NCI-H2171 treated with DMSO at 0.1 percent for 48 hours (cell line): ENCODE measurements at places on chromosomes 5 and 9.

GRCh38 chr5:103938146-103938695, 375.6 kb upstream of the NUDT12 start:
- DNase-seq: no peak

DNA sequence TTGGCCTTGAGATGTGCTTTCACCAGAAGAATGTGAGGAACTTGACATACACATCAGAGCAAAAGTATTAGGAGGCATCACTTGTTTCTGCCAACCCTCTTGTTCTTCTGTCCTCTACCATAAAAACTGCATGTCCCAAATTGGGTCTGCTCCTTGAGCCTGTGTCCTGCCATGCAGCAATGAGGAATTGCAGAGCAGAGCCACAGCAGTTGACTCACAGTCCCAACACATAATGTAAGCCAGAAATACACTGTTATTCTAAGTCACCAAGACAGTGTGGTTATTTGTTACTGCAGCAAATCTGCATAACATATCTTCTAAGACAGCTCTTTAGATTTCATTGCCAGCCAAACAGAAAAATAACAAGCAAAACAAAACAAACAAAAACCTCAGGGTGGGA, 598.2 kb downstream of the PRELID2 start:
- no peak for DNase-seq

DNA sequence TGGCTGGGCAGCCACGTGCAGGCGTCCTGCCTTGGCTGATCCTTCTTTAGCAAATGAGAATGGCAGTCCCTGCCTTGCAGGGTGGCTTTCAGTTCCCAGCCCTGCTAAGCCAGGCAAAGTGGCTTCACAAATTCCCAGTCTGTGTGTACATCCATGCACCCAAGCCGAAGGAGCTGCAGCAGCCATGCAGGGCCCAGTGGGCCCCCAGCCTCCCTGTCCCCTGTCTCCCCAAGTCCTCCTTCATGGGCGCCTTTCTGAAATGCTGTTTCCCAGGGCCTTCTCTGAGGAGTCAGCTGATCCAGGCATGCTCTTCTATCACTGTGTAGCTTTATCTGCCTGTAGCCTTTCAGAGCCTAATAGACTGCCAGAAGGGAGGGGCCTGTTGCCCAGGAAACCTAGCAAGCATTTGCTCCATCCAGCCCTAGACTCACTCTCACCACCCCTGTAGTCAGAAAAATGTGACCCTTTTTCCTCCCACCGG, 47.4 kb upstream of the SHC3 start:
- no peak for DNase-seq

DNA sequence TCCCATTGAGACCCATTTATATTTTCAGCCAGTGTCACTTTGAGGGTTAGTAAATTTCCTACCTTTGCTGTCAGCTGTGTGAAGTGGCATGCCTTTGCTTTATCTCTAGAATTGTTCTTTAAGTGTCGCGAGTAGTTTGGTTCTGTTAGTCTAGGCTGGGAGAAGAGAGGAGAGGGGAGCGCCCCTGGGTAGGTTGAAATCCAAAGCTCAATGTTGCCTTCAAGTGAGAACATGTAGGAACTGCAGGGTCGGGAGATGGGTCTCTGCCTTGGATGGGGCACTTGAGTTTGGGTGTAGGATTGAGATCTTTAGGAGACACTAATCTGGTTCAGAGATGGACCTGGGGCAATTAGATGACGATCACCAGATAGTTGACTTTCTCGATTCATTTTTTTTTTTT, 46.3 kb downstream of the STC2 start:
- DNase-seq: no peak

GRCh38 chr5:109694451-109694891, 4.7 kb downstream of the MAN2A1 start:
- no peak for DNase-seq

- no peak for DNase-seq
These were observed 40.5 kb upstream of the CTSL start for GRCh38 chr9:87685441-87685840.

GRCh38 chr9:117035546-117035945, 348.4 kb downstream of the TRIM32 start:
- DNase-seq: no peak

- DNase-seq: no peak
These were observed 77.3 kb downstream of the PALM2AKAP2 start for GRCh38 chr9:109857336-109857735.

DNA sequence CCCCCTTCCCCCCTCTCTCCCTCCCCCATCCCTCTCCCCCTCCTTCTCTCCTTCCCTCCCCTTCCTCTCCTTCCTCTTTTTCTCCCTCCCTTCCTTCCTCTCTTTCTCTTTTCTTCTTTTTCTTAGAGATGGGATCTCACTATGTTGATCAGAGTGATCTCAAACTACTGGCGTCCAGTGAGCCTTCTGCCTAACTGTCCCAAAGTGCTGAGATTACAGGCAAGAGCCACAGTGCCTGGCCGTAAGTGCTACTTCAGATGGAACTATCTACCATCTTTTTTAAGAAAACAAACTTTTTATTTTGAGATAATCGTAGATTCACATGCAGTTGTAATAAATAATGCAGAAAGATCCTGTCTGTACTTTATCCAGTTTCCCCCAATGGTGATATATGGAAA, 6.3 kb downstream of the RCL1 start:
- no peak for DNase-seq

DNA sequence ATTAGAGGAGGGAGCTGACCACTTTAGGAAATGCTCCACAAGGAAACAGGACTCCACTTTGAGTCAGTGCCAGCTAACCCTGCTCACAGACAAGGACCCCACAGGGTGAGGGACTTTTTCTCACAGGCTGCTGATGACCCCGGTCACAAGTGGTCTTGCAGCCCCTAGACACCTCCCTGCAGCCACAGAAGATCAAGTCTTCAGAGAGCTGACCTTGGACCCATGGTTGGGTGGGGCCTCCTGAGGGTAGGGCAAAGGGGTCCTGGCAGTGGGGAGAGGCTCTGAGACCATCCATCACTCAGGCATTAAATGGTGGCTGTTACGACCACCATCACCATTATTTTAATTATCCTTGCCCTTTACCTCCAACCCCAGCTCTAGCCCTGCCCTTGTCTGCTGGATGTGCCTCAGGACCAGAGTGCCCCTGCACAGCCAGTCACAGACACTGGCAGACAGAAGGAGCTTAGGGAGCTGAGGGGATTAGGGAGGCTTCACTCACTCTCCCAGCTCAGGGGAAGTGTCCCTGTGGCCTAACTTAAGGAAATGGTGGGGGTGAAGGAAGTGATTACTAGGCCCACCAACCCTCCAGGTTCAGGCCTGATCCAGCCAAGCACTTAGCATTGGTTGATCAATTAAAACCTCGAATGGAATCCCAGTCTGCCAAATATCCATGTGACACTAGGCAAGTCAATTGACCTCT, 1.6 kb downstream of the ACSL6 start:
- DNase-seq: no peak

- DNase-seq: no peak
These were observed 145.4 kb downstream of the ENTREP1 start for GRCh38 chr9:69470186-69470977.

GRCh38 chr9:124198331-124198730, 59.4 kb upstream of the NEK6 start:
- no peak for DNase-seq

DNA sequence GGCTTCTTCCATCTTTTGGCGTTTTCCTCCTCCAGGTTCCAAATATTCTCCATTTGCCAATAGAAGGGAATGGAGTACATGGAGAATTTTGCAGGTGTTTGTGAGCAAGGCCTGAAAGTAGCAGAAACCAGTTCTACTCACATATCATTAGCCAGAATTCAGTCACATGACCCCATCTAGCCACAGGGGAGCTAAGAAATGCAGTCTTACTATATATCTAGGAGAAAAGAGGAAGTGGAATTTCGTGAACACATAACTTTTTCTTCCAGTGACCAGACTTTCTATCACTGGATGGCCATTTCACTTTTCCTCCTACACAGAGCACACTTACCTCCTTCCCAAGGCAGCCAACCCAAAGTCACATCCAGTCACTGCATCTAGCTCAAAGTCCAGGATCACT, 55.1 kb downstream of the LOX start:
- no peak for DNase-seq

DNA sequence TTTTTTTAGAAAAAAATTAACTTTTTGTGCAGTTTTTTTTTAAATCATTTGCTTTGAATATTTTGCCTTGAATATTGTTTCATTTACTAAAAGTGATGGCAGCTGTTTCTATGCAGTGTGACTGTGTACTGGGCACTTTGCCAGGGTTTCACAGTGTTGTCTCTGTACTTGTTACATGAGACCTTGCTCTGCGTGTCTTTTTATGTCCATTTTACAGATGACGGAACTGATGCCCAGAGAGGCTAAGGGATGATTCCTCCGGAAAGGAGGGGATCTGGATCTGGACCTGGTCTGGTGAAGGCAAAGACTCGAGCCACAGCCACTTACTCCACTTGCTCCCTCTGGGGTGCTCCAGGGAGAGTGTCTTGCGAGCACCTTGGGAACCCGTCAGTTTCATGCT, 124.8 kb upstream of the PTCH1 start:
- DNase-seq: peak; percentile 76

GRCh38 chr5:108059334-108059733, 322.6 kb downstream of the FBXL17 start:
- DNase-seq: no peak

GRCh38 chr9:18726546-18726945, 252.6 kb downstream of the ADAMTSL1 start:
- no peak for DNase-seq

- peak; percentile 96 for DNase-seq
These were observed 248.3 kb downstream of the CDH18 start for GRCh38 chr5:19739671-19740070.

DNA sequence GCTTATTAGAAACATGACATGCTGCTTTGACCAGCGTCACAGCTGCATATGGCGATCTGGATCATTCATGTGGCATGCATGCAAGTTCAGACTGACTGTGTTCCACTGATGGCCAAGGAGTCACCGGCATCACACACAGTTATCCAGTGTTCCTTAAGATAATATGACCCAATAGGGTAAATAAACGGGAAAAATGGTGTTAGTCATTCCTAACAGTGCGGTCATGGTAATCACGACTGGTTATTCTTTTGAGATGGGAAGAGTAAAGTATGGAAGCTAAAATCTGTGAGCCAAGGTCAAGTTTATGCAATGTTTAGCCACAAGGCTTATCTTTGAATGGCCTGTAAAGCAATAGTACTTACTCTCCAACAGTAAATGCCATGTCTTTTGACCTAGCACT, 29.3 kb upstream of the LVRN start:
- no peak for DNase-seq

GRCh38 chr9:84121991-84122523, 141.5 kb downstream of the RMI1 start:
- peak; percentile 12 for DNase-seq

GRCh38 chr5:91384671-91385430, 1.7 kb upstream of the ARRDC3 start:
- peak; percentile 87 for DNase-seq

DNA sequence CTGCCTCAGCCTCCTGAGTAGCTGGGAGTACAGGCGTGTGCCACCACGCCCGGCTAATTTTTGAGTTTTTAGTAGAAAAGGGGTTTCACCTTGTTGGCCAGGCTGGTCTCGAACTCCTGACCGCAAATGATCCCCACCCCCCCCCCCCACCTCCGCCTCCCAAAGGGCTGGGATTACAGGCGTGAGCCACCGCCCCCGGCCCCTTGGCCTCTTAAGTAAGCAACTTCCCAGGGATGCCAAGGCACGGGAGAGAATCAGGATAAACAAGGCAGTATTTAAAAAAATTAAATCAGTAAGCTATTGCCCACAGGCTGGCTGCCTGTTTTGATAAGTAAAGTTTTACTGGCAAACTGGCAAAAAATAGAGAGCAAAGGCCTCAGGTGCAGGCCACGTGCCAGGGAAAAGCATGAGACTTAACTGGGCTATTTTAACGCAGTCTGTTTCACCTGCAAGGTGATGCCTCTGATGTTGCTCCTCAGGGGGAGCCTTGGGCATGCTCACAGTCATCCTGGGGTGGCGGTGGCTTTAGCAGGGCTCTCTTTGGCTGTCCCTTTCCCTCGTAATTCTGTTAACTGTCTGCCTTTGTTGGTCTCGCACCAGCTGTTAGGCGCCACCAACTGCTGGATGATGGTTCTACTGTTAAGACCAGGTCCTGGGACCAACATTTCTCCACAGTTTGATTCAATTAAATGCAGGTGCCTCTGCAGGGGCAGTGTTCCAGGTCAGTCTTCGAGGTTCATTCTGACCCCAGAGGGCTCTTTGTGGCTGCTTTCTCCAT, 19.4 kb upstream of the RNF130 start:
- DNase-seq: peak; percentile 17

DNA sequence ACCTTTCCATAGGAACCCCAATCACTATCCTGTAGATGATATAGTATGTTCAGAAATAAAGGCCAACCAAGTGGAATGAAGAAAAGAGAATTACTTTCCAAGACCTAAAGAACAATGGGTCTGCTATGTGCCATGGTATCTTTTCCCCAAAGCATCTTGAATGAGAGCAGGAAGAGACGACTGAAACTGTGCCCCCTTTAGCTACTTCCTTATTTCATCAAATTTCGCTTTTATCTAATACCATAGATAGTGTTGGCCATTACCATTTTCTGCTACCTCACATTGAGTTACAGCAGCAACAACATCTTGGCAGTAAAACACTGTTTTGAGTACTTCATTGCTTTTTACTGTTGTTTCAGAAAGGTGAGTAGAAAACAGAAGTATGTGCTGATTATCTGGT, 266.6 kb downstream of the CD180 start:
- no peak for DNase-seq

GRCh38 chr9:13758936-13759335, 479.4 kb upstream of the MPDZ start:
- no peak for DNase-seq

DNA sequence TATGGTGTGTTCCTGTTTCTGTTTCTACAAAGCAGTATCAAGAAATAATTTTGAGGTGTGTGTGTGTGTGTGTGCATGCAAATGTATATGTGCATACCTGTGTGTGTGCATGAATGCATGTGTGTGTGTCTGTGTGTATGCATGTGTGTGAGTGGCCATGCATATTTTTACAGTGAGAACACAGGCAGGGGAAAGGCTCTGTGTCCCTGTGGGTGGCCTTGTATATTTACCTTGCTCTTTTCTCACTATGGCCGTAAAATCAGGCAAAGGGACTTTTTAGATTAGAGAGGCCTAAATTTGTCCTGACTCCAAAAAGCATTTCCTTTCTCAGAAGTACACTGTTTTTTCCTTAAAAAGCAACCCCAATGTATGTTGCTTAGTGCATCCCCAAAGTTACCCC, 293.4 kb downstream of the MARCHF11 start:
- no peak for DNase-seq

- no peak for DNase-seq
These were observed 418.0 kb downstream of the CETN3 start for GRCh38 chr5:89991592-89991991.

GRCh38 chr9:114446036-114446435, 58.3 kb upstream of the AKNA start:
- no peak for DNase-seq
